ENCODE measurements at places on chromosomes 16 and 17.

GRCh38 chr17:60529806-60530205 lies 3.8 kb upstream of the APPBP2 start:
- no peak for DNase-seq

- no peak for DNase-seq
Measured at GRCh38 chr16:27169511-27170071, 33.7 kb upstream of the KDM8 start.

- DNase-seq: no peak
Measured at GRCh38 chr17:2631211-2631610, 37.8 kb downstream of the PAFAH1B1 start.

- DNase-seq: no peak
Measured at GRCh38 chr16:76311260-76311659, 34.1 kb downstream of the CNTNAP4 start.

DNA sequence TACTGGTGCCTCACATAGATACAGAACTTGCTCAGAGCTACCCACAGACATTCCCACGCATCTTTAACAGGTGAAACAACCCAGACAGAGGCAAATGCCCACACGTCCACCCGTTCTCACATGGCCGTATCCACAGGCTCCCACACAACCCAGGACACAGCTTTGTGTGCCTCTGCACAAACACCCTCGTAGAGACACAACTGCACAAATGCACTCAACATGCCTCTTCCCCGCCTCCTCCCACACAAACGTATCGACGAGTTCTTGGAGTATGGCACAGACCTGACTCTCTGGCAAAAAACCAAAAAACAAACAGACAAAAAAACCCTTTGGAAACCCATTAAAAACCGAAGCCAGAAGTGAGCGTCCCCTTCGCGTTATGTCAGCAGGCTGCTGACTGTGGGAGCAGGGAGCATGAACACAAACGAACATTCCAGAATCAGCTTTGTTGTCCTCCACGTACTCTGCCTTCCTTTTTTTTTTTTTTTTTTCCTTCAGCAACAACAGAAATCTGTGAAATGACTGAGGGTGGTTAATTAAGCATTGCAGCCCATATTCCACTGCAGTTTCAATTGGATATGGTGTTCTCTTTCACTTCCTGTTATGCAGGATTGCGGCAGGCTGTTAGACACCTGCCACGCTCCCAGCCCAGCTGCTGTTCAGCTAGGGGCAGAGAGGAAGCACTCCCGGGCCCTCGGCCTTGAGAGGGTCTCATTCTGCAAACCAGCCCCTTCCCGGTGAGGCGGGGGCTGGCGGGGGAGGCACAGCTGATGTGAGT lies 313.7 kb downstream of the MAF start:
- DNase-seq: no peak

DNA sequence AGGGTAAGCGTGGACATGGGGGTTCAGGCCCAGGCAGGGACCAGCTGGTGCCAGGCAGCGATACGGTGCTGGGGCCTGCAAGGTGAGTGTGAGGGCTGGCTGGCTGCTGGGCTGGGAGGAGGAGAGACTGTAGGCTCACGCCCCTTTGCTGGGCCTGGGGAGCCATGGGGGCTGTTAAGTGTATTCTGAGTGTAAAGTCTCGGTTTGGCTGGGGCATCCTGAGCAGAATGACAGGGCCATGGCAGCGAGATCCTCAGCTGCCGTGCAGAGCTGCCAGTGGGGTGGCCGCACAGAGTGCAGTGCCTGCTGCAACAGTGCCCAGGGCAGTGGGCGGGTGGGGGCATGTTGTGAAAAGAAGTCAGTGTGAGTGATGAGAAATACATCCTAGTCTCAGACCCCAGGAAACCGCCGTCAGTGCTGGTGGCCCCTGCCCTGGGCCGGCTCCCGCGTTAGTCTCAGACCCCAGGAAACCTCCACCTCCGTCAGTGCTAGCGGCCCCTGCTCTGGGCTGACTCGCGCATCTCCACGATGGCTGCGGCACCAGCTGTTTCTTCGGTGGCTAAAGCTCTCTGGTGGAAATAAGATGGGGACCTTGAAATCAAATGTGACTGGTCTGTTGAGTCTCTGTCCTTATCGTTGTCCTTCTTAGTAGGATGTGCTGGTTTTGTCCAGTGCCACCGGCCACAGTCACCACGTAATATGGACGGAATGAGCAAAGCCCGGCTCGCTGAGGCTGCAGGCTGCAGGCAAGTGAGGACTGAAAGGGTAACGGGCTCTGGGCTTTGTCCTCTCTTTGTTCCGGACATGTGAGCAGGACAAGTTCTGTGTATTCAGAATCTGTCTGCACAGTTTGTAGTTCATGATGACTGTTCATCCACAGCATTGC lies 22.9 kb downstream of the ACSF3 start:
- DNase-seq: no peak

- no peak for DNase-seq
Measured at GRCh38 chr17:49698005-49698404, 9.8 kb downstream of the SLC35B1 start.

- DNase-seq: no peak
Measured at GRCh38 chr17:1275205-1275961, 4.1 kb upstream of the TRARG1 start.

- DNase-seq: no peak
Measured at GRCh38 chr17:61259360-61259759, 140.3 kb upstream of the TBX2 start.

- DNase-seq: peak; percentile 66
Measured at GRCh38 chr16:3023415-3023668, 400 bp downstream of the HCFC1R1 start.

GRCh38 chr16:66275775-66276428 lies 90.6 kb upstream of the CDH5 start:
- DNase-seq: peak; percentile 7

- DNase-seq: peak; percentile 15
Measured at GRCh38 chr16:72099377-72099818, 5.8 kb downstream of the DHX38 start.

DNA sequence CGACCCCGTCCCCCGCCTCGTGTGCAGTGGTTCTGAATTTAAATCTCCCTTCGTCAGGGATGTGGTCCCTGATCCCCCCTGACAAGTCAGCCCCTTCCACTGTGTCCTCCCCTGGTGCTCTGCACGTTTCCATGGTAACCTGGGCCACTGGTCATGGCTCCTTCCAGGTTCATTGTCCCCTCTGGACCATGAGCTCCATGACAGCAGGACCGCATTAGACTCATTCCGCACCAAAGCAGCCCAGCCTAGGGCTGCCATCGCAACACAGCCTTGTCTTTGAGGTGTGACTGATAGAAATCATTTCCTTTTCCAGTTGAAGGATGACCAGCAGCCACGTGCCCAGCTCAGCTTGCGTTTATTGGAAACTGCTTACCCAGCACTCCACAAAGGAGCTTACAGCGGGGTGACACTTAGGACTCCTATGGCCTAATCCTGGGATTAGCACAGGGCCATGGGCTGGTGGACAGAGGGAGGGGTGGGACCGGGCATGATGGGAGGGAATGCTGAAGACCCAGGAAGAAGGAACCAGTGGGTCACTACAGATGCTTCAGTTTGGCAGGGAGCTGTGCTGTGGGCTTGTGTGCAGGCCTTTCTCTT lies 7.6 kb downstream of the RCVRN start:
- no peak for DNase-seq

DNA sequence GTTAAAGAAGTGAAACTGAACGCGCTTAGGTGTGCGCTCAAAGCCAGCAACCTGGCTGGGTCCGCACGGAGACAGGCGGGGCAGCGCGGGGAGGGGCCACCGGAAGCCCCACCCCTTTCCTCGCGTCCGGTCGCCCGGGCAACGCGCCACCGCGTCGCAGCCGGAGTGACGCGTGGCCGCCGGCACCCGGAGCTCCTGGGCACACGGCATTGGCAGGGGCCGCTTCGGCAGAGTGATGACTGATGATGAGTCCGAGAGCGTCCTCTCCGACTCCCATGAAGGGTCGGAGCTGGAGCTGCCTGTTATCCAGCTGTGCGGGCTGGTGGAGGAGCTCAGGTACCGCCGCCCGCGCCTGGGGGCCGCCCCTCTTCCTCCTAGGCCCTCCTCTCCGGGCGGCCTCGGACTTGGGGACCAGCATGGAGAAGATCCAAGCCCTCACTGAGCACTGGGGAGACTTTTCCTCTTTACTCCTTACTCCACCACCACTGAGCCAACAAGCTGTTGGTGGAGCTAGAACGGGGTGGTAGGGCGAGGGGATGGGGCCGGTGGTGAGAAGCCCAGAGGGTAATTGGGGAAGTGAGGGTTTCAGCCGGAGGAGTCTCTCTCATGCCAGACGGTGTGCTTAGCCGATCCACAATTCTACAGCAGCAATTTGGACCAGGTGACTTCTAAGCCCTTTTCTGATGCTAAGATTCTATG lies 44.9 kb downstream of the PRSS54 start:
- peak; percentile 66 for DNase-seq

GRCh38 chr16:5349670-5350517 lies 252.3 kb upstream of the EEF2KMT start:
- DNase-seq: no peak

GRCh38 chr16:17159617-17160016 lies 311.1 kb downstream of the XYLT1 start:
- no peak for DNase-seq
